ENCODE measurements at places on chromosomes 7 and 10. TPM values are rescaled to one million over a fixed set of nuclear protein-coding genes. Genes with fewer than 3 reads are reported as not detected.

DNA sequence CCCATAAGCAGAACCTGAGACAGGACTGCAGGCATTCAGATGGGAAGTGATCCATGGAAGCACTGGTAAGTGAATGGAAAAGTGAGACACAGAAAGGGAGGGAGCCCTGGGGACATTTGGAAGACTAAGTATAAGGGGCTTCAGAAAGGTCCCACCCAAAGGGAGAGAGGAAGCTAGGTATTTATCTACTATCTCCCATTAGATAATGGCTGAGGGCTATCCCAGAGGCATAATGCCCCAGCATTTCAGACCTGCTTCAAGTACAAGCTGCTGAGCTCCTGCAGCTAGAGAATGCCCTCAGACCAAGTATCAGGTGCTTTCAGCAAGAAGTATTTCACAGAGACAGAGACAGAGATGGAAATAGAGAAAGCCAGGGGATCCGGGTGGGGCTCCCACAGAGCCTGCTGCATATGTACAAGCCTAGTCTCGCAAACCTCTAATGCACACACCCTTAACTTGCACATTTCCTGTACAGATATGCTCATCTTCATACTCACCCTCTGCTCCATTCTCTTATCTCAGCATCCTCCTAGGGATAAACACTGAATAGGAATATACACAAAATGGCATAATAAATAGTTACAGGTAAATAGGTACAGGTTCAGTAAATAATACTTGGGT, 20.2 kb downstream of the KDM7A start:
- no peak for DNase-seq

- no peak for DNase-seq
Observed at GRCh38 chr10:83492004-83492403, 647.3 kb upstream of the GHITM start.

- no peak for DNase-seq
Observed at GRCh38 chr7:99679400-99680191, at the start of gene CYP3A5. CYP3A5 (minus strand) TSS chr7:99679996; CDS start chr7:99679896, 100 bp downstream.

ST7 gene
- total RNA-seq, result 5.9 TPM

ZNF37A gene
- 22.6 TPM for total RNA-seq

TMEM270 gene
- not detected for total RNA-seq

Data from activated CD8-positive, alpha-beta T cell treated with anti-CD3 and anti-CD28 coated beads for 36 hours (primary cell).